NCI-H345 (cell line): ENCODE measurements at places on chromosomes 13 and 19.
A peak's percentile ranks its signal among the peaks of the same experiment; 100 is the strongest.

- peak; percentile 83 for DNase-seq
Measured at GRCh38 chr19:3132971-3133792, 2.7 kb upstream of the GNA15 start.

GRCh38 chr13:27077451-27077850 lies 94.2 kb downstream of the USP12 start:
- no peak for DNase-seq

DNA sequence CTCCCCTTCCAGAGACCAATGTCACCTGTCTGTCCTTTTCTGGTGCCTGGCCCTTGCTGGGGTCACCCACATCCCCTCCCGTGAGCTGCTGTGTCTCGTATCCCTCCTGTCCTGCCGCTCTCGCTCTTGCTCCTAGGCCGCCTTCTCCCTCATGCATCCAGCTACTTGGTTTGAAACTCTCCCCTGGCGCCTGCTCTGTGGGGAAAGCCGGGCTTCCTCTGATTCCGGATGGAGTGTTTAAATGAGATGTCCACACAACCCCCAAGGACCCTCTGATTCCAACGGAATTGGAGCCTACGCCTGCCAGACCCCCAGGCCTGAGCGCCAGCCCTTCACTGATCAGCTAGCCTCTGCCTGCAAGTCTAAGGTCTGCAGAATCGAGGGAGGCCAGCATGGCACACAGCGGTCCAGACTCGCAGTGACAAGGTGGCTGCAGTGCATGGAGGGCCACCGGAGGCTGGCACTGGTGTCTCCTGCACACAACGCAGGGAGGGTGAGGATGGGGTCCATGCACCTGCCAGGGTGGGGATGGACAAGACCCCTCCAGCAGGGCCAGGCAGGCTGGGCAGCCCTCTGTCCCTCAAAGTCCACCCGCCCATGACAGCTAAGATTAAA lies 47.2 kb downstream of the RFX2 start:
- no peak for DNase-seq

DNA sequence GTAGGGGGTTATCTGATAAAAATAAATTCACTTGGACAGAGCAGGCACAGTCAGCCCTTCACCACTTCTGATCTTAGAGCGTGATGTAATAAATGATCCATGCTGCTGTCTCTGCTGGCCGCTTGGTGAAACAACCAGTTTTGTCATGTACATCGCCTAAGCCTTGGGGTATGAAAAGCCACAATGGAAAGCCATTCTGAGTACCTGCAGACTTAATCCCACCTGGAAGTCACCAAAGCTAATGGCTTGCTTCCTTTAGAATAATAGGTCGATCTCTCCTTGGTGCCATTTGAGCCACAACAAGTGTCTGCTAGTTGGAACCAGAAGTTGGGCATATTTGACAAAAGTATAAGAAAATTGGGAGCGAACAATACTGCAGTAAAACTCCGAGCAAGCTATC lies 1649.7 kb upstream of the SPRY2 start:
- DNase-seq = no peak

GRCh38 chr19:3783660-3784584 lies 2.3 kb downstream of the MATK start:
- peak; percentile 21 for DNase-seq

DNA sequence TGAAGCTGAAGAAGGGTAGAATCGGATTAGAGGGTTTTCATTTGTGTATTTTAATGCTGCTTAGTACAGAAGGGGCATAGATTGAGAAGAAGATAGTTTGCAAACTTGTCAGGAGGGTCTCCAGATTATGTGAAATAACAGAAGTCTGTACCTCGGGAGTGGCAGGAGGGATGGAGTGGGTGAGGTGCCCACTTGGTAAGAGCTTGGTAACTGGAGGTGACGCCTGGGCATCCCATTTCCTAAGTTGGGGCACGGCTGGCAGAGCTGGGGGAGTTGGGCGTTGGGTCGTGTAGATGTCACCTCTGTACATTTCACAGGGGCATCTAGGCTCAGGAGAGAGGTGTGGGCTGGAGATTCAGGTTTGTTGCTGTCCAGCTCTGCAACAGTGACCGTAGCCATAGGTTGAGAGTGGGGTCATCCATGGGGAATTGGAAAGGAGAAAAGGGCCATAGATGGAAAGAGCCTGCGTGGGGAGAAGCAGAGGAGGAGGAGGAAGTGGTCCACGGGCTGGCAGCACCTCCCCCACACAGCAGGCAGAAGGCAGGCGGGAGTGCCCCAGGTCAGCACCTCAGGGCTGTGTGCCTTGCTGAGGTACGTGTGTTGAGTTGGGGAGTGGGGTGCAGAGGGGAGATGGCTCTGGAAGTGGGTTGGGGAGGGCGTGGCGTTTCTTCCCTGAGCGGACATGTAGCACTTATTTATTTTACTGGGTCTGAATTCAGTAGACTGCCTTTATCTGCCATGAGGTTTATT lies 31.2 kb downstream of the MPHOSPH8 start:
- no peak for DNase-seq

GRCh38 chr13:20938302-20938701 lies 35.8 kb upstream of the XPO4 start:
- DNase-seq = no peak

- DNase-seq = no peak
Measured at GRCh38 chr13:77544355-77544754, 8.8 kb downstream of the SCEL start.

DNA sequence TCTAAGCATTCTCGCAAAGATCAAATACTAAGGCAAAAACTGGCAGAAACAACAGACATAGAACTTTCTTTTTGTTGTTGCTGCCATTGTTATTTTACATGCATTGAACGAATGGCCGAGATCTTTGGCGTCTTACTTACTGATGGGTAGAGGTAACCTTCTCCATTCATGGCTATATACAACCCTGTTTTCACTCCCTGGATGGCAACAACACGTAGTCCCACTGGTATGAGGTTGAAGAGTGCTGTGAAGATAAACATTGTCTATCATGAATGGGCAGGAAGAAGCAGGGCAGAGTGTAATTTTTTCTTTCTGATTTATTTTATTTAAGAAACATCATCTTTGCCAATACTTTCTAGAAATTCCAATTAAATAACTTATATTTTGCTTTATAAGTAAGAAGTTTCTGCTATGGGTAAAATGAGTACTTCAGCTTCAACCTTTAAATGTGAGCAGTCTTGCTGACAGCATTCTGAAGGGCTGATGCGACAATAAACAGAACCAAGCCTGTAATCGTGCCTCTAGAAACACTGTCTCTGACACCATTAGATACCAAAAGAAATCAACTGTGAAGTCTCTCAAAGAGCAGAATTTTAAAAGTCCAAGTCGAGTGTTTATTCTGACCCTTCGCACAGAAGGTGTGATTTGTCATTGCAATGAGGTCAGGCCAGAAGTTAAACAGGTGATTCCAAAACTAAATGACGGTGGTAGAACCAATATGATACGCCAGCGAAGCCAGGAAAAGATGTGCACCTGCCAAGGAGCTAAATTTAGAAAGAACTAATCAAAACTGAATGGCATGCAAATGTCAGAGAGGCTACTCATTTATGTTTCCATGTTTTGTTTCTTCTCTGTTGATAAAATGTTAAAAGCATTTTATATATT lies 416.4 kb downstream of the ITGBL1 start:
- peak; percentile 57 for DNase-seq
